ENCODE measurements at places on chromosomes 12 and 14. TPM values are rescaled to one million over a fixed set of nuclear protein-coding genes. Genes with fewer than 3 reads are reported as not detected.

Gene CIROP
- not detected for total RNA-seq

Gene CHMP4A
- total RNA-seq: 20.0 TPM

Gene AICDA
- total RNA-seq: not detected

Gene SLC6A13
- 0.20 TPM for total RNA-seq

Gene PRB2
- not detected for total RNA-seq

Gene LRP6
- 21.2 TPM for total RNA-seq
